Mesothelial cell of epicardium (in vitro differentiated cells): ENCODE measurements at places on chromosomes 1 and 21. TPM values are rescaled to one million over a fixed set of nuclear protein-coding genes. Genes with fewer than 3 reads are reported as not detected.

DNA sequence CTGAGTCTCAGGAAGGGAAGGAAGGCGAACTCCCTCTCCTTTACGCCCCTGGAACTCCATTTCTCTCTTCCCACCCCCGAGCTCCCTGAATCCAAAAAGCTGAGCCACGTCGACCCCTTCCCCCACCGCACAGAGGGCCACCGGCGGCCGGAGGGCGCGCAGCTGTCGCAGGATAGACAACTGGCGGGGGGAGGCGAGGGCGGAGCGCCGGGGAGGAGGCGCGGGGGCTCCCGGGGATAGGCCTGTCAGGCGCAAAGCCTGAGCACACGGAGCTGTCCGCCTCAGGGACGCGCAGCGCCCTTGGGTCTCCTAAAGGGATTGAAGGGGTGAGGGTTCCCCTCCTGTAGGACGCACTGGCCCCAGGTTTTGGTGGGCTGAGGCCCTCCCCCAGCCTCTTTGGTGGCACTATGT, 752 bp upstream of the ACTA1 start:
- no peak for DNase-seq

DNA sequence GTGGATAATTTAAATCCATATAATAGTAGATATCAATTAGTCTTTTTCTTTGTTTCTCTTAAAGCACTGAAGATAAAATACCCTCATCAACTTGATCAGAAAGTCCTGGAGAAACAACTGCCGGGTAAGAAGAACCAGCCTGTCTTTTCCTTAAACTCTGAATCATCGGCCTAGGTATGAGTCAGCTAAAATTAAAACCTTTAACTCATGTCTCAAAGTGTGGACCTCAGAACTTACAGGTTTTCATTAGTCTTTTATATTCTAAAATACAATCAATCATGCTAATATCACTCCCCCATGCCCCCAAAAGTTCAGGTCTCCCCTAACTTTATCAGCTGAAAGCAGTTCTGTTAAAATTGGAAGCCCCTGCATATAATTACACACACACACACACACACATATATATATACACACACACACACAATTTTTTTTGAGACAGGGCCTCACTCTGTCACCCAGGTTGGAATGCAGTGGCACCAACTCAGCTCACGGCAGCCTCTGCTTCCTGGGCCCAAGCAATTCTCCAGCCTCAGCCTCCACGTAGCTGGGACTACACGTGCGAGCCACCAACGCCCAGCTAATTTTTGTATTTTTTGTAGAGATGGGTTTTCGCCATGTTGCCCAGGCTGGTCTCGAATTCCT, 61.3 kb downstream of the B3GALNT2 start:
- DNase-seq, result no peak

The HLX gene
- 0.75 to 1.3 TPM (median 0.84 TPM) in 3 replicates for total RNA-seq

GRCh38 chr1:228059634-228060457, 22.7 kb upstream of the ARF1 start:
- peak; percentile 90 for DNase-seq

The ATPAF1 gene
- total RNA-seq, result 38.4 to 40.5 TPM (median 38.5 TPM) in 3 replicates

- no peak for DNase-seq
Measured at GRCh38 chr1:113859478-113860175, 11.9 kb downstream of the PTPN22 start.

The ADORA3 gene
- total RNA-seq, result not detected in 3 replicates

GRCh38 chr1:150753416-150753815, 12.2 kb downstream of the CTSS start:
- DNase-seq, result no peak

DNA sequence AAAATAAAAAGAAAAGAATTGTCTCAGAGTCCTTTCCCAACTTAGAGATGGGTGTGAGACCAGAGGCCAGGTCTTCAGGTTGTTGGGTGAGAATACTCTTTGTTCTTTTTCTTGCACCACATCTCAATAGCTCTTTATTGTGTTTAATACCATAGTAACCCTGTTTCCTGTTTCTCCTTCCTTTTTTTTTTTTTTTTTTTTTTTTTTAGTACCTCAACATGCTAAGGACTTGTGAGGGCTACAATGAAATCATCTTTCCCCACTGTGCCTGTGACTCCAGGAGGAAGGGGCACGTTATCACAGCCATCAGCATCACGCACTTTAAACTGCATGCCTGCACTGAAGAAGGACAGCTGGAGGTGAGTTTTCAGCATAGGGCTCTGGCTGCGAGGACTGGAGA, 24.4 kb downstream of the CELF3 start:
- no peak for DNase-seq

The ELF3 gene
- total RNA-seq, result 111 to 112 TPM (median 112 TPM) in 3 replicates

GRCh38 chr1:117970252-117970651, 40.7 kb downstream of the WDR3 start:
- no peak for DNase-seq

DNA sequence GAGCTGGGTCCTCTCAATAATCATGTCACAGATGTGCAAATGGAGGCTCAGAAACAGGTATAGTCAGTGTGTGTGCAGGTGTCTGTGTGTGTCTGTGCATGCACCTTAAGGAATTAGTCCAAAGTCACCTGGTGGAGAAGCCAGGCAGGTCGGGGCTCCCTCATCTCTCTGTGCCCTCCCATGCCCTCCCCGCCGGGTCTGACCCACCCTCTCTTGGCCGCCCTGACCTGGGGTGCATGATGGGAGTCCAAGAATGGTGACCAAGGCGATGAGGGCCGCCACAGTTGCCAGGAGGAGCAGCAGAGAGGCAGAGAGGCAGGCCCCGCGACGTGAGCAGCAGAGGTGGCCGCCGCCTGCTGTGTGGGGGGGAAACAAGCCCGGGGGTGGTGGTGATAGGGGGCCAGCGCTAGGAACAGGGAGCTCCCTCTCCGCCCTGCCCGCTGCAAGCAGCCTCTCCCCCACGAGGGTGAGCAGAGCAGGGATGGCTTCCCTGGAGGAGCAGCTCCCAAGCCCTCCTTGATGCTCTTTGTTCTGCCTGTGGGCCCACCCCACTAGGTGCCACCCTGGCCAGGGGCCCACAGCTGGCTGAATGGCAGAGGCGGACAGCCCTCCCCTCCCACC, 3.9 kb downstream of the LDLRAD1 start:
- DNase-seq, result no peak

- DNase-seq, result no peak
Measured at GRCh38 chr21:22582026-22582425, 1583.8 kb downstream of the NCAM2 start.

The ATP6V1G3 gene
- total RNA-seq, result not detected in 3 replicates
